ENCODE measurements at places on chromosomes 2 and 18.
A peak's percentile ranks its signal among the peaks of the same experiment; 100 is the strongest.

GRCh38 chr2:188404341-188405004 is 112.8 kb downstream of the GULP1 start:
- DNase-seq = no peak

GRCh38 chr2:216646116-216646515 is 12.9 kb downstream of the IGFBP2 start:
- DNase-seq = no peak

DNA sequence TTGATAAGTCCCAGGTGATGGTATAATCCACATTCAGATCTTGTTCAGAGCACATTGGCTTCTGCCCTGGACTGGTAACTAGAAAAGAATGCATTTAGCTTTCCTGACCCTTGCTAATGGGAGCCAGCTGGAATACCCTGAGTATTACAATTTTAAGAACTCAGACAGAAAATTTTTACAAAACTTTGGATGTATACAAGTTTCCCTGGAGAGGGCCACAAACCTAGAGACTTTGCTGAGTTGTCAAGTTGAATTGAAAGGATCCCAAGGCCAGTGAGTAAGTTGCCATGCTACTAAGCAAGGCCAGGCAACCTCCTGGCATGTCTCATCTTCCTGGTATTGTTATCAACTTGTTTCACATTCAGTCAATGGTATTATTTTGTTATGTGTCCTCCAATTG is 20.0 kb upstream of the NABP1 start:
- peak; percentile 91 for DNase-seq

- DNase-seq = no peak
Observed at GRCh38 chr2:84870306-84870705, 10.6 kb downstream of the TRABD2A start.

- DNase-seq = no peak
Observed at GRCh38 chr2:138727956-138728355, 52.2 kb downstream of the NXPH2 start.

- no peak for DNase-seq
Observed at GRCh38 chr18:56256659-56257058, 381.7 kb downstream of the TXNL1 start.

DNA sequence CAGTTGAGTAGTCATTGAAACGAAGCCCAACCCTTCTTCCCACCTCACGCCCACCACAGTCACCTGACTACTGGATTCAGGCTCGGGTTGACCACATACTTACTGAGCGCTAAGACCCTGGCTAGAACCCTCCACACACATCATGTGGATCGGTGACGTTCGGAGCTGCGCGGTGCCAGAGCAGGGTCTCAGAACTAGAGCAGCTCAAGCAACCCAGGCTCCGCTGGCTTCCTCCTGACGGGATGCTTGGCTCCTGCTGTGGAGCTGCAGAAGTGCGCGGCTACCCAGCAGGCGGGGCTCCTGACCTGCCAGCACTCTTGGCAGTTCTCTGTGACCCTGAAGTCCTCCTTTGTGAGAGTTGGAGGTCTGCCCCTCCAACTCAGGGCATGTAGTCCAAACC is 90.6 kb upstream of the MBOAT2 start:
- no peak for DNase-seq

DNA sequence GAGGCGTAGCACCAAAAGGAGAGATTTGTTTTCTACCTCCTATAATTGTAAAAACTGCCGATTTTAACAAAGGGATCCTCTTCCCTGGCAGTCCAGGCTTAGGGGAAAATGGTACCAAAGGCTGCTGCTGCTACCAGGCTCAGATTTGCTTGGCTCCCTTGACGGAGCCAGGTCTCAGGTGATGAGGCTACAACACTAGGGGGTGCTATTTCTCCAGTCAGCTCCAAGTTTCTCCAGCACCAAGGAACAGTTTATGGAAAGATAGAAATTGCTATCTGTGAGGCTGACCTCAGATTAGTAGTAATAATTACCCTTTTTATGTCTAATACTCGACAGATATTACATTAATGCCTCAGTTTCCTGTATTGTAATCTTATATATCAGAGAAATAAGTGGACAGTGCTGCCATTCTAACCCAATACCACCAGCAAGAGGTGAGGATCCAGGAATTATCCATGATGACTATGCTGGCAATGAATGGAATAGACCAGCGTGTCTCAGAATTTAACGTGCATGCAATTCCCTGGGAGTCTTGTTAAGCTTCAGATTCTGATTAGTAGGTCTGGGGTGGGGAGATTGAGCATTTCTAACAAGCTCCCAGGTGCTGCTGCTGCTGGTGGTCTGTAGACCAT is 111.3 kb downstream of the ESCO1 start:
- DNase-seq = peak; percentile 41

- DNase-seq = no peak
Observed at GRCh38 chr2:238227587-238228032, 12.2 kb downstream of the HES6 start.

- peak; percentile 92 for DNase-seq
Observed at GRCh38 chr2:113762377-113763118, 6.1 kb upstream of the SLC35F5 start.

DNA sequence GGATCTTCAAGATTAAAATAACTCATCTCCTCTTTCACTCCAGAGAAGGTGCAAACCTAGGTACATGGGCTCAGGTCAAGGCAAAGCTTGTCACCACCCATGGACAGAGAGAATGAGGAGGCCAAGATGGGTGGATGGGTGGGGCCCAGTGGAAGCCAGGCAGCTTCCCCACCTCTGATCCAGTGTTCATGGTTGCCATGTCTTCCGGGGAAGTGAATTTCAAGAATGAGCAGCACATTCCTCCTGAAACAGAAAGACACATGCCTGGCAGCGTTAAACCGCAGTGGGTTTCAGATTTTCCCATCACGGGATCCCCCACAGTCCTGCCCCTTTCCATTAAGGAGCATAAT is 301.7 kb downstream of the EIPR1 start:
- no peak for DNase-seq

- peak; percentile 72 for DNase-seq
Observed at GRCh38 chr2:128408349-128409305, 90.0 kb upstream of the HS6ST1 start.

Measured in fibroblast of gingiva (primary cell).